ENCODE measurements at places on chromosomes 11 and 22.

DNA sequence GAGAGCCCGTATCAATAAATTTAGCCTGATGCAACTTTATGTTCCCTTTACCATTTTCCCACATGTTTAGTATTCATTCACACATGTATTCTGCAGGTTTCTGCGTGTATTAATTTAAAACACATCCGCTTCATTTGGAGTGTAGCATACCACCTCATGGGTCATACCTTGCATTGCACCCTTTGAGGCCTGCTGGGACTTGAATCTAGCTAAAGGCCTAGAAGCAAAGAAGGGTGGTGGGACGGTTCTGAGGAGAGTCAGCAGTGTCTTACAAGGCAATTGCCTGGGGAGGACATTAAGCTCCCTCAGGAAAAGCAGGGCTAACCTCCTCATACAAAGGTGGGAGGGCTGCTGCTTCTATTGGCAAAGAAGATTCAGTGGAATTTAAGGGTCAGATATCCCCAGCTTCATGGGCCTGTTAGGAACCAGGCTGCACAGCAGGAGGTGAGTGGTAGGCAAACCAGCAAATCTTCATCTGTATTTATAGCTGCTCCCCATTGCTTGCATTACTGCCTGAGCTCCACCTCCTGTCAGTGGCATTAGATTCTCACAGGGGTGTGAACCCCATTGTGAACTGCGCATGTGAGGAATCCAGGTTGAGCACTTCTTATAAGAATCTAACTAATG lies 15.9 kb upstream of the SNX19 start:
- DNase-seq = no peak

GRCh38 chr11:118418766-118419165 lies 17.4 kb downstream of the ATP5MG start:
- DNase-seq = no peak

GRCh38 chr22:30262917-30263741 lies 3.5 kb downstream of the OSM start:
- peak; percentile 52 for DNase-seq

GRCh38 chr22:20656902-20657836 lies 116.7 kb upstream of the SERPIND1 start:
- no peak for DNase-seq

DNA sequence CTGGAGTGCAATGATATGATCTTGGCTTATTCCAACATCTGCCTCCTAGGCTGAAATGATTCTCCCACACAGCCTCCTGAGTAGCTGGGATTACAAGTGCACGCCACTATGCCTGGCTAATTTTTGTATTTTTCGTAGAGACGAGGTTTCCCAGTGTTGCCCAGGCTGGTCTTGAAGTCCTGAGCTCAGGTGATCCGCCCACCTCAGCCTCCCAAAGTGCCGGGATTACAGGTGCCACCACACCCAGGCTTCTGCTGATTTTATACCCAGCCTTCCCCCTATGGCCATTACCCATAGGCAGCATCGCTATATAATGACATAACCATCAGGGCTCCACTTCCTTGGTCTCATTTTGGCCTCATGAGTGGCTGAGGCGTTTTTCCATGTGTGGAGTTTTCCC lies 60.6 kb upstream of the RAB1B start:
- DNase-seq = no peak

- no peak for DNase-seq
Measured at GRCh38 chr22:44033694-44034093, 9.6 kb downstream of the PARVB start.

DNA sequence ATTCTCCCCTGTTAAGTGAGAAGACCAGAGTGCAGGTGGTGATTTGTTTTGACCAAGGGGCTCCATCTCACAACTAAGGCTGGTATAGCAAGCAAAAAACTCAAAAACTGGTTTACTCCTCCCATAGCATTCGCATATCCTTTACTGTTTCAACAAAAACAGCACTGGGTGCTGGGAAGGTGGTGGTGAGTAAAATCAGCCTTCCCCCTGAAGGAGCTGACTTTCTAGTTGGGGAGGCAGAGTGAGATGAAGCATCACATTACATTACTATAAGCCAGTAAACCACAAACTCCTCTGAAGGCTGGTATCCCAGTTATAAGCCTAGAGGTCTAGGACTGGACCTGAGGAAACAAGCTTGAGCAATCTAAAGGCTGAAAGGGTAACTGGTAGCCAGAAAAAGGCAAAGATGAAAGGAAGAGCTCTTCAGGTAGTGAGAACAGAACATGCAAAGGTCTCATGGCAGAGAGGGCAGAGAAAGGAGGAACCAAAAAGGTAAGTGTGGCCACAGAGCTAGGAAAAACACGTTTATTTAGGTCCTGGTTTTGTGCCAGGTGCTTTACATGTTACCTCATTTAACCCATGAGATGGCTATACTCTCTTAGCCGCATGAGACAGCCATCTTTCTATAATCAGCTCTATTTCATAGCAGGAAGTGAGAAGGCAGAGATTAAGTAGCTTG lies 22.3 kb downstream of the TMEM123 start:
- no peak for DNase-seq

DNA sequence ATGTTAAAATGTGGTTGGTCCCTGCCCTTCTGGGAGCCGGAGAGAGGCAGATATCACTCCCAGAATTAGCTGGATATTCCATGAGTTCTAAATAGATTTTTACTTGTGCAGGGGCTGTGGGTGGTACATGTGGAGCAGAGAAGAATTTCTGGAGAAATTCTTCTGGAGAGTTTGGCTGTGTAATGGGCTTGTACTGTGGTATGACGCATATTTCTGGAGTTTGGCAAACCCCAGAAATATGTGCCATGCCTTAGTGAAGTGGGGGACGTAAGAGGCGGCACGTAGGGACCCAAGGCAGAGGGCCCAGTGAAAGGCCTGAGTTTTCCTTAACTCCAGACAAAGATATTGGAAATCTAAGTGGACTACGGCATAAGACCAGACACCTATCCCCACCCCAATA lies 51.3 kb upstream of the TBCEL start:
- no peak for DNase-seq

GRCh38 chr11:69442807-69443137 lies 38.7 kb upstream of the LINC01488 start:
- DNase-seq = no peak

DNA sequence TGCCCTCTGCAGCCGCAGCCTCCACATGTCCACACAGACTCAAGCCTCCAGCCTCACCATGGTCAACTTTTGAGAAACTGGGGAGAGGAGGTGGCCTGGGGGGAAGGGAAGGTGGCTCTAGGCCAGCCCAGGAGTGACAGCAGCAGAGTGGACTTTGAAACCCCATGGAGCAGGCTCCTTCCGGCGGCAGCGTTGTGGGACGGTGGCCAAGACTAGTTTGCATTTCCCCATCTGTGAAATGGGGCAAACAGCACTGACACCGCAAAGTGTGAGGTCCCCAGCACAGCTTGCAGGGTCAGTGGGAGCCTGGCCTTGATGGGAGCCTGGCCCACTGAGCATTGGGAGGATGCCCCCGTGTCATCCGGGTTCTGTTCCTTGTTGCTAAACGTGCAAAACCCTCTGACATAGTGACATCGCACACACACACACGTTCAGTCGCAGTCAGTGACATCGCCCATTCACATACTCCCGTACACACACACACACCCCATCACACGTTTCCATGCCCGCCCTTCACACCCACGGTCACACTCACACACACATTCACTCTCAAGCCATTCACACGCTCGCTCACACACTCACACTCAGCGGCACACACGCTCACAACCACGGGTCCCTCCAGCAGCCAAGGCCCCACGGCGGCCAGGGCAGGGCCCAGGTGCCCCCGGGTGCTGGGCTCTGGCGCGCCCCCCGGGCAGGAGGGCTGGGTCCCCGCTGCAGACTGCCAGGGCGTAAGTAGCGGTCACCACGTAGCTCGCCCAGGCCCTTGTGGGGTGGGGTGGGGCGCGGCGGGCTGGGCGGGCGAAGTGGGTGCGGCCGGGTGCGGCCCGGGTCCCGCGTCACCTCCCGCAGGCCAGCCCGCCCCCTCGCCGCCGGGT lies 585 bp downstream of the CYB5R3 start:
- DNase-seq = peak; percentile 47

GRCh38 chr11:16081382-16082094 lies 274.8 kb downstream of the SOX6 start:
- no peak for DNase-seq

- no peak for DNase-seq
Measured at GRCh38 chr11:8049084-8049483, 31.9 kb upstream of the TUB start.

DNA sequence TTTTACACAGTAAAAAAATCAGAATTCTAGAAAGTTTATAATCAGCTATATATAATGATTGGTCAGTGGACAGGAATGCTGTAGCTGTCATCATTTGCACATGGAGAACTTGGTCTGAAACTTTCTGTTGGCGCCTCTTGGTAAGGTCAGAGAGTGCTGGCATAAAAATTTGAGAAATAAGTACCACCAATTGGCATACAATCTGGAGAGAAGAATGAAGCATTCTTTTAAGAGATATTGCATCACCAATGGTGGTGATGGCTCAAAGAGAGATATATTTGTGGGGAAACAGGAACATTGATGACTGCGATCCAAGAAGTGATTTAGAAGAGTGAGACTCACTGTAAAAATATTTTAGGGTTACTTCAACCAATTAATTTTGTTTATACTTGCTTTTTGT lies 19.8 kb upstream of the OOSP1 start:
- DNase-seq = no peak

DNA sequence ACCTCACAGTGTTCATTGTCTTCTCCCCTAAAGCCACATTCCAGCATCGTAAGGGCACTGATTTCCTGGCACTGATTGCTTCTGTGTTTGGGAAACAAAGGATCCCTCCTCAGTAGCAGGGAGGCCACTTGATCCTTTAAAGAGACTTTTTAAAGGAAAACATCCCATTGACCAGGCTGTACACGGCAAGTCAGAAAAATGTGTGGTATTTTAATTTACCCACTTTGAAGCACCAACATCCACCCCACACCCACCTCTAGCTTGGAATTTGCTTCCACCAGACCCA lies 364.9 kb downstream of the SHANK2 start:
- no peak for DNase-seq

DNA sequence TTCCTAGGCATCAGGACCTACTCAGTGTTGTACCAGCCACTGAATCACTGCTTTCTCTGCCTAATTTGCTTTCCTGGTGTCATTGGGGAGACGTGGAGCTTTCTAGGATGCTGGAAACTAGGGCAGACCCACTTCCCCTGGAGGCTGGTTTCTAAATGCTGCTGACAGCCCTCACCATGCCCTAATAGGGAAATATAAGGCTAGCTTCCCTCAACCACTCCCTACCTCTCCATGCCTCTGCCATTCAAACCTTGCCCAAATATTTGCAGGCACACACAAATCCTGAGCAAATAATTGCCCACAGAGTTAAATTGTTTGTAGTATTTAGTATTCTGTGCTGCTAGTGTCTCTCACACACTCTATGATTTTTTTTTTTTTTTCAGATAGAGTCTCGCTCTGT lies 310.2 kb downstream of the DDX10 start:
- DNase-seq = no peak

DNA sequence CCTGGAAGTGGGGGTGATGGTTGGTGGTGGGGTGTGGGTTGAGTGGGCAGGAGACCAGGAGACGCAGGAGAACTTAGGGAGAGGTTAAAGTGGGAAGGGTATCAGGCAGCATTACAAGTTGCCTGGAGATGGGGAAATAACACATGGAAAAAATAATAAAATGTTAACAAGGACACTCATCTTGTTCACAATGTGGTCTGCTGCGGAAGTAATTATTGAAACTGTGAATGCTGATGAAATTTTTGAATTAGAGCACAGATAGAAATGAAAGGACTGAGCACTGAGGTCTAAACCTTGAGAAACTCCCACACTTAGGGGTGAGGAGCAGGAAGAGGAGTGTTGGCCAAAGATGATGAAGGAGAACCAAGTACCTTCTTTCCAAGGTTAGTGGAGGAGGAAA lies 346.0 kb upstream of the PLET1 start:
- DNase-seq = no peak

DNA sequence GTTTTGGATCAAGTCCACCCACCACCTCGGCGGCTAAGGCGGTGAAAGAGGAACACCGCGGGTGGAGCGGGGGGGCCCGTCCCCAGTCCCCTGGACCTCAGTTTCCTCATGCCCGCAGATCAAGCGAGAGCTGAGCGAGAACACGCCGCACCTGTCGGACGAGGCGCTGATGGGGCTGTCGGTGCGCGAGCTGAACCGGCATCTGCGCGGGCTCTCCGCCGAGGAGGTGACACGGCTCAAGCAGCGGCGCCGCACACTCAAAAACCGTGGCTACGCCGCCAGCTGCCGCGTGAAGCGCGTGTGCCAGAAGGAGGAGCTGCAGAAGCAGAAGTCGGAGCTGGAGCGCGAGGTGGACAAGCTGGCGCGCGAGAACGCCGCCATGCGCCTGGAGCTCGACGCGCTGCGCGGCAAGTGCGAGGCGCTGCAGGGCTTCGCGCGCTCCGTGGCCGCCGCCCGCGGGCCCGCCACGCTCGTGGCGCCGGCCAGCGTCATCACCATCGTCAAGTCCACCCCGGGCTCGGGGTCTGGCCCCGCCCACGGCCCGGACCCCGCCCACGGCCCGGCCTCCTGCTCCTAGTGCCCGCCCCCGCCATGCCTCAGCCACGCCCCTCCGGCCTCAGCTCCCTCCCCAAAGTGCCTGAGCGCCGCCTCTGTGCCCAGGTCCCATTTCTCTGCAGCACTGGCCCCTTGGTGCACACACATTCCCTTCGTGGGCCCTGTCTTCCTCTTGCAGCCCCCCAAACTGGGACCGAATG lies 12.7 kb downstream of the MAFF start:
- no peak for DNase-seq

DNA sequence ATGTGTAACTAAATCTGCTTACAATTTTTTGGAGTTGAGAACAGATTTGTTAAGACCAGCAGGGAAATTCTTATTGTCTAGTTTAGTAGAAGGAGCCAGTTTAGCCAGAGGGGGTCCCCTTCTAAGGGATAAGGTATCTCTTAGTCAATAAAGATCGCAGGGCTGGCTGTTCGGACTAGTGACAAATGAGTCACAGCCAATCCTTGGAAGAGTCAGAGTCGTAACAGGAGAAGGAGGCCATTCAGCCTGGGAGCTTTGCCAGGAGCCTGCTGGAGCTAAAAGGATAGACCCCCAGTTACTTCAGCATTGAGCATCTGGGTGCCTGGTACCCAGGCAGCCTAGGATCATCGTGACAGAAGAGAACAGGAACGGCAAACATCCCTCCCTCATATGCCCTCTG lies 191.6 kb upstream of the ARHGAP20 start:
- no peak for DNase-seq
